Germinal center (tissue), 1 donor: ENCODE measurements at places on chromosomes 16 and 17.
A peak's percentile ranks its signal among the peaks of the same experiment; 100 is the strongest.

- DNase-seq: no peak
Observed at GRCh38 chr17:16005636-16006035, 6.0 kb downstream of the TTC19 start.

GRCh38 chr16:14069818-14070217 is 1.3 kb upstream of the MRTFB start:
- no peak for DNase-seq

GRCh38 chr16:60810250-60810649 is 1226.0 kb downstream of the CDH8 start:
- no peak for DNase-seq

- no peak for DNase-seq
Observed at GRCh38 chr17:6376931-6377361, 58.0 kb downstream of the AIPL1 start.

GRCh38 chr17:55601874-55602364 is 90.7 kb upstream of the SMIM36 start:
- DNase-seq: peak; percentile 54

- no peak for DNase-seq
Observed at GRCh38 chr16:85836706-85837582, 37.4 kb downstream of the COX4I1 start.

GRCh38 chr17:79440251-79440650 is 170.6 kb downstream of the RBFOX3 start:
- no peak for DNase-seq

DNA sequence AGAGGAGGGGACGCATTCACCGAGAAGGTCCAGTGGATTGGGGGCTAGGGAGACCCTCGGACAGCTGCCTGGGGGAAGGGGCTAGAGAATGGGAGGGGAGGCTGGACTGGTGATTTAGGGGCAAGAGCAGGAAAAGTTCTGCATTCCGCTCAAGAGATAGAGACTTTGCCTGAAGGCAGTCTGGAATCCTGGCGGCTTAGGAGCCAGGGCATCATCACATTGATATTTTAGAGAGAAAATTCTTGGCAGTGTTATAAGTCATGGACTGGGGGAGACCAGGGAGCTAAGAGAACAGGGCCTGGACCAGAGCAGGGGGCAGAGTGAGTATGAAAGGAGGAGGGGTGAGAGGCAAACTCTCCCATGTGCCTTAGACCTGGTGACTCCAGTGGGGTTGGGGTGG is 35.8 kb downstream of the MSI2 start:
- no peak for DNase-seq

- DNase-seq: no peak
Observed at GRCh38 chr16:57382535-57383275, 10.4 kb downstream of the CX3CL1 start.

- no peak for DNase-seq
Observed at GRCh38 chr16:77919761-77920415, 102.5 kb upstream of the CLEC3A start.

- no peak for DNase-seq
Observed at GRCh38 chr16:21964353-21964752, 11.2 kb downstream of the UQCRC2 start.

DNA sequence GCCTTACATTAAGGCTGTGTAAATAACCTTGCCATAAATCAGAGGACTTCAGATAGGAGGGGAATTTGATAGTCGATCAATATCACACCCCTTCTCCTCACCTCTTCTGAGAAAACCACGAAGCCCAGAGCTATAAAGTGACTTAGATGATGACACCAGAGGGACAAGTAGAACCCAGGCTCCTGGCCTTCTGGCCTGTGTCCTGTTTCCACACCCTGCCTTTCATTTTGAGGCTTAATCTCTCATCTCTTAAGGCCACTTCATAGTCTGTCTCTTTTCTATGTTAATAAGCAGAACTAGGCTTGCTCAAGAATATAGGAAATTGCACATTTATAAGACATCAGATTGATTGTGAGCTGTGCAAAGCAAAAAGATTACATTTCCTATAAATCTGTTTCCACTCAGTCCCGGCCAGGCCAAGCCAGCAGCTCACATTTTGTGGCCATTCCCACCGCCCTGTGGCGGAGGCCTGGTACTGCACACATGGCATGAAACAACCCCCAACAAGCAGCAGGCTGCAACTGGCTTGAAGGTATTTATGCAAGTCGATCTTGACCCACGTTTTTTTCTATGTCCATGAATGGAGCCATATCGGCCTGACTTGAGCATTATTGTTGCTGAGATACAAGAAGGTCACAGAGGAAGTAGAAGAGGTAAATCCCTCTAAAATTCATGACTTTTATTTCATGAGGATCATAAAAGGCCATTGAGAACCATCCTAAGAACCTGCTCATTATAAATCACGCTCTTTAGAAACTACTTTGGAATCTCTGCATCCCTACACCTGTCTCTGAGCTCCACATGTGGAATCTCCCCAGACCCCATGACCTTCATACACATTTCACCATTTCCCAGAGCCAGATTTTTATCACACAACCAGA is 93.7 kb downstream of the PMP22 start:
- peak; percentile 28 for DNase-seq

DNA sequence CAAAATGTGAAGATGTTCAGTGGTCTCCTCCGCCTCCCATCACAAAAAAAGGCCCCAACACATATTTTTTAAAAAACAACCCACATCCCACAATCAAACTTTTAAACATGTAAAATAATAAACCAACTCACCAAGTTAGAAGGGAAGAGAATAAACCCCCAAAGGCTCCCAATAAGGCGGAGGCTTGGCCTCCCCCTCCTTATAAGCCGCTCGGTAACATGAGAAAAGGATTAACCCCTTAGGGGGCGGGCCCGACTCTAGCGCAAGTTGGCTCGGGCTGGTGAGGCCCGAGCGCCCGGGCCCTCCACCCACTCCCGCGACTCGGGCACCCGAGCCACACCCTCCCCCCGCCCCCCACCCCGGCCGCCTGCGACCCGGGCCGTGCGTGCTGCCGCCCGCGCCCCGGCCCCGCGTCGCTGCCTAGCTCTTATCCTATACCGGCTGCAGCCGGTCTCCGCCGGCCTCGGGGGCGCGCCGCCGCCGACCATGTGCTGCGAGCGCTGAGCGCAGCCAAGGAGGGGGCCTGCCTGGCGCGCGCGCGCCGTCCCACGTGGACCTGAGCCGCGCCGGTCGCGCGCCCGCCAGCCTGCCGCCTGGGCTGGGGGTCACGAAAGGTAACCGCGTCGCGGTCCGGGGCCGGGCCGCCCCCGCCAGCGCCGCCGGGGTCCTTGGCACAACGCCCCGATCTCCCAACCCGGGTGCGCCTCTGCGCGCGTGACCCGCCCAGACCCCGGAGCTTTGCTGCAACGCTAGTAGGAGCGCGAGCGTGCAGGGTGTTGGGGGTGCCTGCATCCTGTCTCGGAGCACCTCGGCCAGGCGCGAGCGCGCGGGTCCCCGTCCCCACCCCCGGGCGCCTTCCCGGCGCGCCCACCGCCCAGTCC is at the start of the genes ARSG and SLC16A6:
TSS of gene ARSG (plus strand) at position 541 of the 881 bp plus-strand sequence. CDS start 15,999 bp downstream, outside the sequence.
TSS of gene SLC16A6 (minus strand) at position 173 of the 881 bp plus-strand sequence. CDS start 12,807 bp downstream, outside the sequence.
- peak; percentile 90 for DNase-seq

GRCh38 chr17:31533546-31534155 is 142.2 kb downstream of the RAB11FIP4 start:
- peak; percentile 51 for DNase-seq

GRCh38 chr16:77838597-77839255 is 50.4 kb downstream of the VAT1L start:
- no peak for DNase-seq

DNA sequence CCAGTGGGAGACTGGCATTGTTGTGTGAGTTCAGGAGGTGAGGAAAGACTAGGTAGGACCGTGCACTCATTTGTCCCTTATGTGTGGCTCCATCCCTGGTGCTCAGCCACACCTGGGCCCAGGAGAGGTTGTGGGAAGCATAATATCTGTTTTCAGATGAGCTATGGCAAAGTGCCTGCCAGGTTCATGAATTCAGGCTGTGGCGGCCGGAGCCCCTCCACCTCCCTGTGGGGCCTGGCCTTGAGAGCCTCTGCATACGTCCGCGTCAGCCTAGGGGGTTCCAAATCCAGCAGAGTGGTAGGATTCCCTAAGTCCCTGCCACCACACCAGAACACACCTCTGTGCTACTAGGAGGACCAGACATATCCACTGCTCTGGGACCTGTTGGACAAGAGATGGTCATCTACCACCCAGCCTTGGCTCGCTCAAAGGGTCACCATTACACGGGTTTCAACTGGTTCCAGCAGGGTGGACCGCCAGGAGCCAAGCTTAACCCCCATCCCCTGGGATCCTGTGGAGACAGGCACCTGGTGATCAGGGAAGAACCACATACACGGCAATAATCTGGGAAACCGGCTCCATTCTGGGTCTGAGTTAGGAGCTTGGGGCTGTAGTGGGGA is 2.0 kb downstream of the B3GNT9 start:
- DNase-seq: no peak
